ENCODE measurements at places on chromosomes 13 and 19.

DNA sequence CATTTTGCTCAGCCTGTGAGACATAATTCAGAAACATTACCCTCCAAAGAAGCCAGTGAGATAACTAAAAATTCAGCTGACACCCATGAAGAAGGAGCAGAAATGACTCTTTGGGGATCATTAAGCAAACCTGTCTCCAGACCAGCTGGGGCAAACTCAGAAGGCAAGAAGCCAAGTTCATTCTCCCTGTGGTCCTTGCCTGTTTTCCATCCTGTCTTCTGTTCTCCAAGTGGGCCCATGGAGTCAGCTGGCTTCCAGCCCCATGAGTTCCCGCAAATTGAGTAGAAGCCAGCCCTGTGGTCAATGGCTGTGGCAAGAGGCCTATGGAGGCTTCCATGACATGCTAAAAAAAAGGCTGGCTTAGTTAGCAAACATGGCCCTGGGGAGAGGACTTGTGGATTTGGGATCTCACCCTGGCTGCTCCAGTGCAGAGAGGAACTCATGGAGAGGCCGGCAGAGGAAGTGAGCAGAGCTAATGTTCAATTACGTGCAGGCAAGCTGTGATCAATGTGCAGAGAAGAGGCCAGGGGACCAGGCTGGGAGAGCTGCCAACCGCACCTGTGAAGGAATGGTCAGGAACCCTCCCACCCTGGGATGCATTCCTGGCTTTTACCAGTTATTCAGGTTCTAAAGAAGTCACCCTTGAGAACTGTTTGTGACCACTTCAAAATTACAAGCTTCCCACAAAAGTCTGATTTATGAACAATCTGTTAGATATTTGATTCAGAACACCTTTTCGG is 229.1 kb downstream of the TSHZ3 start:
- DNase-seq: no peak

DNA sequence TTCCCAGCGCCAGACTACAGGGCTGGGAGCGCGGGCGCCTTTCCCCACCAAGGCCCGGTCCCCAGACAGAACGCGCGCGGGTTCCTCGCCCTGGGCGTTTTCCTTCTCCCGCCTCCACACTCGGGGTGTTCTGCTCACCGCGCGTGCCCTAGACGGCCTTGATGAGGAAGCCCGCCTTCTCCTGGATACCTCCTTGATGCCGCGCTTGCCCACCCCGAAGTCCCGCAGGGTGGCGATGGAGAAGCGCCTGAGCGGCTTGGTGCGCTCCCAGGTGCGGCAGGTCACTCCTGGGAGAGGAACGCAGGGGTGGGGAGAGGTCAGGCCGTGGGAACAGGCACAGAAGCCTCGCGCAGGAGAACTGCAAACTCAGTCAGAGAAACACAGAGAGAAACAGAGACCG is 34.8 kb downstream of the CYP2B6 start:
- DNase-seq: no peak

GRCh38 chr13:75579529-75579928 is 29.9 kb downstream of the UCHL3 start:
- DNase-seq: no peak

GRCh38 chr19:16259385-16260159 is 61.9 kb downstream of the AP1M1 start:
- no peak for DNase-seq

DNA sequence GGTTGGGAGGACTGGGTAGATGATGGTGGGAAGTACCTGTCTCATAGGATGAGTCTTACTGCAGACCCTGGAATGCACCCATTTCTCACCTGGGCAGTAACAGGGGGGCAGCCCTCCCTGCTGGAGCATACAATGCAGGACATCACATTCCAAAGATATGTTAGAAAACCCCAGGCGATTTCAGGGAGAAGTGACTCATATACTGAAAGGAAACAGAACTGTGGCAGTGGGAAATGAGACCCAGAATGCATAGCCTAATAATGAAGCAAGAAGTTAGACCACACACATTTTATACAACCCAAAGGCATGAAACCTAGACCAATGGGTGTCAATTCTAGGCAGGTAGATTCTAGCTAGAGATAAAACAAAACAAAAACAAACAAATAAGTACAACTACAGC is 402.7 kb downstream of the IRS2 start:
- DNase-seq: no peak

DNA sequence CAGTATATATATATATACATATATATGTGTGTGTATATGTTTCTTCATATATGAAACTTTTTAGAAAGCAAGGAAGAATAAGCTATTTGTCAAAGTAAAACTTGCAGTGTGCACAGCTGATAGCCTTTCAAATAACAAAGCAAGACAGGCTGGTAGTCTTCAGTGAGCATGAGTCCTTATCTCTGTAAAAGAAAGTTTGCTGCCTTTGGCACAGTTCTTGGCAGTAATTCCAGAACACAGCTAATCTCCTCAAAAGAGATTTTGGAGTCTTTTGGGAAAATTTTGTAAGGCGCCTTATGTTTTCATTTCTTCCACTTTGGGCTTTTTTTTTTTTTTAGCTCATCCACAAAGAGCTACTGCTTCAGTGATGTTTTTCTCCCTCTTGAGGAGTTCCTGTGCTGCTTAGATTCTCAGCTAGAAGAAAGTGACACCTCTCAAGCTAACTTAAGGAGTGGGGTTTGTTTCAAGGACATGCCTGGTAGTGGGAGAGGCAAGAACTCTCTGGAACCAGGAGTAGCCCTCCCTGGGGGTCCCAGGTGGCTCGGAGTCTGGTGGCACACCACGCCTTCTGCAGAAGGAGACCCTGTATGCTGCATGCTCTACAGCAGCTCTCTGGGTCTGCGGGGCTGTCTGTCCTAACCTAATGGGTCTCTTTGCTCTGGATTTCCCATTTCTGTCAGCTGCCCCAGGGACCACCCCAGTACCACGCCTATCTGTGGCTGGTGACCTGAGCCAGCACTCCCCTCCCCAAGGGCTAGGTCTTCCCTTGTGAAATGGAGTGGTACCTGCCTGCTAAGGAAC is 58.8 kb downstream of the TNFRSF19 start:
- DNase-seq: no peak

DNA sequence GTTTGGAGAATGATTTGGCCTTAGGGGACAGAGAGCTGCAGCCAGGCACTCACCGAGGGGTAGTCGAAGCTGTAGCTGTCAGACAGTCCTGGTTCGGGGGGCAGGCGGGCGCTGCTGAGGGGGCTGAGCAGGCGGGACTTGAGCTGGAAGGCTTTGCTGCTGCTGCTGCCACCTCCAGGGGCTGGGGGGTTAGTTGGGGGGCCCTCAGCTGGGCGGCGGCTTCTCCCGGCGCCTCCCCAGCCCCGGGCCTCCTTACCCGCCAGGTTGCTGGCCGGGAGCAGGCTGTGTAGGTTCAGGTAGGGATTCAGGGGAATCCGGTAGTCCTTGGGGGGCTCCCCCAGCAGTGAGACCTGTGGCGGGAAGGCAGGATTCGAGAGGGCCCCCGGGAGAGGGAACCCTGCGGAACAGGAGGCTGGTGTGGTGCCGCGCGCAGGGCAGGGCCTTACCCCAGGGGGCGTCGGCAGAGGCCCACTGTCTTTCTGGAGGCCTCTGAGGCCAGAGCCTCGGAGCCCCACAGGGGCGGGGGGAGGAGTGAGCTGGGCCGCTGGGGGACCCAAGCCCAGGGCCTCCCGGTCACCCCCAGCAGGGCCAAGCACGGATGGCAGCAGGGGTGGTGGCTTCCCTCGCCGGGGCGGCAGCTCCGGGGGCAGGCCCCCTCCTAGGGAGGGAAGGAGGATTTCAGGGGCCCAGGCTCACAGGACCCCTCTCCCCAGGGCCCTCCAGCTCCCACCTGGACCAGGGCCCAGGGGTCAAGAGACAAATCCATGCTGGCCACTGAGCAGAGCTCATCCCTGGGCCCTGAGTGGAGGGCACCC is 5.0 kb upstream of the FDX2 start:
- DNase-seq: no peak

- no peak for DNase-seq
Observed at GRCh38 chr19:13301627-13302334, 151.6 kb downstream of the IER2 start.

DNA sequence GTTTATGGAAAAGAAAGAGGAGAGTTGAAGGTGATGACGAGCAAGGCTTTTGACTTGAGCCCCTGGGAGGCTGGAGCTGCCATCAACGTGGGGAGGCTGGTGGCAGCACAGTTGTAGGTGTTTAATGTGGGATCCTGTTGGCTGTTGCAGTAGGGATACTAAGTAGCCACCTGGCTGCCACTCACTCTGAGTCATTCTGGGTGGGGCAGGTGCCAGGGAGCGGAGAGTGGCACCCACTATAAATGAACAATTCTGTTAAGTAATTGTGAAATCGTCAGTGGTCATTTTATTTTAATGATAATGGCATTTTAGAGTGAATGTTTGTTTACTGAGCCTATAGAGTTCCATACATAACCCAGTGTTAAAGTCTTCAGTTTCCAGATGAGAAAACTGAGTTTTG is 9.8 kb downstream of the ZNF317 start:
- no peak for DNase-seq

GRCh38 chr13:105509981-105510762 is 1025.3 kb downstream of the EFNB2 start:
- DNase-seq: no peak

GRCh38 chr13:110538632-110539031 is 22.9 kb downstream of the RAB20 start:
- DNase-seq: no peak

DNA sequence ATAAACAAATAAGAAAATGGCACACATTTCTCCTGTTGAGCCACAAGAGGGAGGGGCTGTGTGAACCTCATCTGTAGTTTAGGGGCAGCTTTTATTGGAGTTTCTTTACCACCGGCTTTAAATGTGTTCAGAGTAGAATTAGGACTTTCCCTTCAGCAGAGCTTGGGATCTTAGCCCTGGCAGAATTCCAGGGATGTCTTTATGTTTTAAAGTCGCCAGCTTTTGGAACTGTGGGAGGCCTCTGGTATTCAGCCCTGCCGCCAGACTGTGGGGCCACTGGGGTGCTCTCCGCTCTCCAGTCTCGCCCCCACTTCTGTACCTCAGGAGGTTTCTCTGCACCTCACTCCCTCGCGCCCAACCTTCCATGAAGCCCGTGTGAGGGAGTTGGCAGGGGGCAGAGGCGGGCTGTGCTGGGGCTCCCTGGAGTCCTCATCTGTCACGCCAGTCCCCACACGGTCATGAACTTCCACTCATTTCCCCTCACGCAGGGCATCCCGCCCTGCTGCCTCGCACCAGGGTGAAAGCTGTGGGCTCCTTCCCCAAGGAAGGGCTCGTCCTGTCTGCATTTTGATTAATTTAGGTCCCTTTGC is 31.5 kb downstream of the CCDC8 start:
- DNase-seq: no peak

Measured in NCI-H187 treated with DMSO at 0.1 percent for 48 hours (cell line).